ENCODE measurements at places on chromosomes 1 and 21.
A peak's percentile ranks its signal among the peaks of the same experiment; 100 is the strongest.

DNA sequence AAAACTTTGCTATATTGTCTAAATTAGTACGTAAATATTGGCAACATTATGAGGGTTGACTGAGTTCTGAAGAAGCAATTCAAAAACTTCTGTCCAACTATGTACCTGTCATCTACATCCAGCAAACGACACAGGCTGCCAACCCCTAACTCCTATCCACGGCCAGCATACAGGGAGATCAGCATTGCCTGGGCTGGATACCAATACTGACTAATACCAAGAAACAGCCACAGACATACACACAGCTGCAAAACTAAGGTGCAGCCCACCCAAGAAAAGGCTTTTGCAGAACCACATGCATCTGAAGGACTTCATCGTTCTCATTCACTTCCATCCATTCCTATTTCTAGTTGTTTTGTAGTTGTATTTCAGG is 2.0 kb downstream of the KIAA0319L start:
- no peak for DNase-seq

- no peak for DNase-seq
Measured at GRCh38 chr1:158809862-158810261, 21.3 kb upstream of the MNDA start.

DNA sequence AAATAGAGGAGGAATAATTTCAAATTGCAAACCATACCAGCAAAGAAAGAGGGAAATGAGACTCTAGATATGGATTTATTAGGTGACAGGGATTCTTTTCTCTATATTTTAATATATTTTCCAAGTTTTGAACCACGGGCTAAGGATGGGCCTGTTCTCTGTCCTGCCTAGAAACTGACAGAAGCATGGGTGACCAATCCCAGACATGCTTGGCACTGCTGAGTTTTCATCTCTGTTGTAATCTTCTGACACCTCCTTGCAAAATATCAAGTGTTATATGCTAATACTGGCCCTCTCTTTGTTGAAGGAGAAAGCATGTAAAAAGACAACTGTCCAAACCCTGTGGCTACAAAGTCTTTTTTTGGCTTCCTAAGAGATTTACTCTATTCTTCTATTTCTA is 774 bp upstream of the ANGPTL7 start:
- DNase-seq, result peak; percentile 22

DNA sequence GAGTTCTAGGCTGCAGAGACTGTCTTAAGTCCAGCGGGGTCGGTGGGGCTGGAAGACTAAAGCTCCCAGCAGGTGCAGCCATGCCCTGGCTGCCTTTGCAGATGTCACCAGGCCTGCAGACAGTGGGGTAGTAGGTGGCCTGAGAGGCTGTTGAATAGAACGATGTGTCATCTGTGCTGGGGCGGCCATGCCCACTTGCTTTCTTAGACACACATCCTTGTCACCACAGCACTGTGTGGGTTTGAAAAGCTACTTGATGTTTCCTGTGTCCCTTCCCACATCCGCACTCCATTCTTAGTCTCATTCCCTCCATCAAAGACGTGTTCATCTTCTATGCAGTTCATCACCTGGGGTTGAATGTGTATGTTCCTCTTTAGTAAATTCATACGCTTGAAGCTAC is 184.5 kb upstream of the TMEM51 start:
- no peak for DNase-seq

DNA sequence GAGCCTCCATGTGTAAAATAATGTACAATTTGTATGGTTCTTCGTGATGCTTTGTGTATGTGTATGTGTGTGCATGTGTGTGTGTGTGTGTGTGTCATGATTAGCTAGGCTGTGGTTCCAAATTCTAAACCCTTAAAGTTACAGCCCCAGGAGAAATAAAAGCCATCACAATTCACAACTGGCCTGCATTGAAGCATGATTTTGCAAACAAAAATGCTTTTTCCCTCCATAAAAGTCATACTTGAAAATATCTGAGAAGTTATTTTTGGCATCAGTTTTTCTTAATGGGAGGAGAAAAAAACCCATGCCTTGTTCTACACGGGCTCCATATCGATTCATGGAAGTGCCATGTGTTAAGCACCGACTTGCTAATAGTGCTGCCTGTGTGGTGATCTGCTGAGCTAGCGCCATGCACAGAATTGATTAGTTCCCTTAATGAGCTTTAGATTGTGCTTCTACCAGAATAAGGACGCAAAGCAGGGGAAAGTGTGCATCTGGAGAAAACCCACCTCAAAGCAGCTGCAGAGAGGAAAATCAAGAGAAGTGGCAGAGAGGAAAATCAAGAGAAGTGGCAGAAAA is 207.3 kb downstream of the DSCAM start:
- DNase-seq, result no peak

- no peak for DNase-seq
Measured at GRCh38 chr1:210076620-210077019, 138.6 kb downstream of the SYT14 start.

DNA sequence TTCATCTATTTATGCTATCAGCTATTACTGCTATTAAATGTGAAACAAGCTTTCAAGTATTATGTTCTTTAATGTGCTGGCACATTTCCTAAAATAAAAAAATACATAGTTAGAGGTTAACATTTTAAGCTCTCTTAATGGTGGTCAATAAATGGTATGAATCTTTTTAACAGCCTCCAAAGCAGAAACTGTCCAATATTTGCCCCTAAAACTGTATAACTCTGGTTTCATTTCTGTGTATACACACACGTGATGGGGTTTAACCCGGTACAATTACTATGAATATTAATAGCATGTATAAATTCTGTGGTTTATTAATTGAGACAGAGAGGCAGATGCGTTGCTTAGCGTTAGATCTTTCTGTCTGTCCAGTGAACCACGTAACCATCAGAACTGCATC is 2.2 kb downstream of the ESRRG start:
- no peak for DNase-seq

GRCh38 chr1:245716561-245716960 is 561.8 kb downstream of the KIF26B start:
- peak; percentile 3 for DNase-seq

All from fibroblast of pulmonary artery (primary cell).